HL-60 (cell line): ENCODE measurements at places on chromosomes 16 and 17.

DNA sequence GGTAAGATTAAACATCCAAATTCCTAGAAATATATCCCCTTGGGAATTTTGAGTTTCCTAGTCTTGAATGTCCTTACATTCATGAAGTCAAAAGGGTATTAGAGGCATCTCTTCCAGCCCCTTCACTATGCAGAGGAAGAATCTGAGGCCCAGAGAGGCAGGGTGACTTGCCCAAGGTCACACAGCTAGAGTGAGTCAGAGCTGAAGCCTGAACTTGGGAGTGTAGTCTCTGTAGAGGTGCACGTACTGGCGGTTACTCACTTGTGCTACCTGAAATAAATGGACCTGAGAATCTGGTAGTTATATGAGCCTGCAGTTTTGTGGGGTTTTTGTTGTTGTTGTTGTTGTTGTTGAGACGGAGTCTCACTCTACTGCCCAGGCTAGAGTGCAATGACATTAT, 164.0 kb downstream of the XYLT1 start:
- DNase-seq: no peak

DNA sequence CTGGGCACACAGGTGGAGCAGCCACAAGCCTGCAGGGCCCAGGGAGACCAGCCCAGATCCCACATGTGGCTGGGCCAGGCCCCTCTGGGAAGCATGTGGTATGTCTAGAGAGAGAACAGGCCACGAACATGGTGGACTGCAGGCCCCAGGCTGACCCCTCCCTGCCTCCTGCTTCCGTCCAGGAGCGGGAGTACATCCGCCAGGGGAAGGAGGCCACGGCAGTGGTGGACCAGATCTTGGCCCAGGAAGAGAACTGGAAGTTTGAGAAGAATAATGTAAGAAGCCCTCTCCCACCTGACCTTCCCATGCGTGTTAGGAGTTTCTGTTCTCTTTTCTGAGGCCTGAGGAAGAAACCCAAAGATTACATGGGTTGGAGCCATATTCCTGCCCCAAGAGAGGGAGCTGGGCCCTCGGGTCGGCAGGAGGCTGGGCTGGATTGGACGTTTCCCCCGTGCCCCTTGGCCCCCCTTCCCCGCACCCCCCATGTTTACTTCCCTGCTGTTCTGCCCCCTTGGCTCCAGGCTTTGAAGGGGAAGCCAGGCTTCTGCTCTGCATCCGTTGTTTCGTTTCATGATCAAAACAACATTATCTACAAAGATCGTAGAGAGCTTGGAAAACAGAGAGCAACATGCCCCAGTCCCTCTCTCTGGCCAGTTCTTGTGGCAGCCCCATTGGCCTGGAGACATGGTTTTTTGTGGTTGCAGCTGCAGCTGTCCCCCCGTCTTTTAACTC, 5.7 kb upstream of the TCAP start:
- no peak for DNase-seq

DNA sequence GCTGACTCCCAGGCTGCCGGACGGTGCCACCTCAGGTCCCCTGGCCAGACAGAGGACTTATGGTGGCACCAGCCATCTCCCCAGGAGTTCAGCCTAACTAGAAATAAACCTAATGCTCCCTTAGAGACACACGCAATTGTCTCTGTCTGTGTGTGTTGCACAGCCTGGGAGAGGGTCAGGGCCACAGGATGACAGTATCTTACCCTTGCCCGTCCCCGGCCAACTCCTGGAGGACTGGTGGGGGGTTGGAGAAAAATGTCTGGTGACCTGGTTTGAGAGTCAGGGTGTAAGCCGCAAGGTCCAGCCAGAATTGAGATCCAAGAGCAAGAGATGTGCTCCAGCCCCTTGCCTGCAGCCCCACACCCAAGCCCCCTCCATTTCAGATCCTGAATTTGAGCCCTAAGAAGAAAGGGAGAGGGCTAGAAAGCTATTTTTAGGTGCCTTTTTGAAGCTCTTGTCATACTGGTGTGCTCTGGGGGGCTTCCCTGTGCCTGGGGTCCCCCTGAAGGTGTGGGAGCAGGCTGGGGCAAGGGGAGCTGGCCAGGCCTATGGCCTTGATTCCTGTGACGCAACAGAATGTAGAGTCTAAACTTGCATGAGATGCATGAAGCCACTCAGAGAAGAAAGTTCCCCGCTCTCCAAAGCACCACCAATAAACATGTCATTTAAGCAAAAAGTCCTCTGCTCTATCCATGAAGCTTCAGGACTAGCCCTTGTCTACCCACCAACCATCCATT, 12.9 kb downstream of the ZNF319 start:
- no peak for DNase-seq

DNA sequence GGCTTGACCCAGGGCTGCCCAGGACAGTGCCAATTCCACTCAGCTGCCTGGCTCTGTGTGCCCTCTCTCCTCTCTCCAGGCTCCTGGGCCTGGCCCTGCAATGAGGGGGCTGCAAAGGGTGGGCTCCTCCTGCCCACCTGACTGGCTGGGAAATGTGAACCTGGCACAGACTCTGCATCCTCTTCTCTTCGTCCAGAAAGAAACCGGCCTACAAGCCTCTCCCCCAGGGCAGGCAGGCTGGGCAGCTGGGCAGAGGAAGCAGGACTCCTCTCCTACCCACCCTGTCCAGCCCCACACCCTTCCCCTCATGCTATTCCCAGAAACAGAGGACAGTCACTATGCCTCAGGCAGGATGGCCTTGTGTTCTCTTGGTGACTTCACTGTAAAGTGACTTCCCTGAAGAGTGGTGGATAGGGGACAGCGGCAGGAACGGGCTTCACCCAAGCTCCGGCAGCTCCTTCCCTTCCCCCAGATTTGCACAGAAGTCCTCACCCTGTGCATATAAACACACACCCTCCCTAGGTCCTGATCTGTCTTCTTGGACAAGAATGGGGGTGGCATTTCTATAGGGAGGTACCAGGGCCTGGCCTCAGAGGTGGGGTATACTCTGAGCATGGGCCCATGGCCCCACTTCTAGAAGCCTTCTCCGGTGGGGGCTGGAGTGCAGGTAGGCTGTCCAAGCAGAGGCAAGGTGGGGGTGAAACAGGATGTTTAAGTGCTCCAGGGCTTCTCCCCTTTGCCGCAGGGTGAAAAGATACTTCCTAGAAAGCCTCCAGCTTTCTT, 4.9 kb upstream of the STAT5A start:
- no peak for DNase-seq

DNA sequence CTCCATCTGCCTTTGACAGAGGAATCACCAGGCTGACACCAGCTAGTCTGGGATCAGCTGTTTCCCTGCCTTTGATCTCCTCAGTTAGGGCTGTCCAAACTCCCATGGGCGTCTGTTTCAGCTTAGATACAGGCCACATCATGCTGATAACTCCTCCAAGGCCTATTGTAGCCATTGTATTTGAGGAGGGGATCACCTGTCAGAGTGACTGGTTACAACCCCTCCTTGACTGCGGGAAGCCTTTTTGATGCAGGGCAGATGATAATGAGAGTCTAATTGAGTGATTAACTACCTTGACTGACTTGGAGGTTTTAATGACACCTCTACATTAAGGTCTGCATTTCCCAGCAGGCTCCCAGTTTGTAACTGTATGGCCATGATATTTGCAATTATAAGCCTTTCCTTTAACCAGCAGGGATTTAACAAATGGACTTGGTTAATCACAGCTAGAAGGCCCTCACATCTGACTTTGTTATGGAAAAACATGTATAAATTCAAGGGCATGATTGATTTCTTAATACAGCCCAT, 863.5 kb downstream of the KCNJ2 start:
- DNase-seq: no peak

DNA sequence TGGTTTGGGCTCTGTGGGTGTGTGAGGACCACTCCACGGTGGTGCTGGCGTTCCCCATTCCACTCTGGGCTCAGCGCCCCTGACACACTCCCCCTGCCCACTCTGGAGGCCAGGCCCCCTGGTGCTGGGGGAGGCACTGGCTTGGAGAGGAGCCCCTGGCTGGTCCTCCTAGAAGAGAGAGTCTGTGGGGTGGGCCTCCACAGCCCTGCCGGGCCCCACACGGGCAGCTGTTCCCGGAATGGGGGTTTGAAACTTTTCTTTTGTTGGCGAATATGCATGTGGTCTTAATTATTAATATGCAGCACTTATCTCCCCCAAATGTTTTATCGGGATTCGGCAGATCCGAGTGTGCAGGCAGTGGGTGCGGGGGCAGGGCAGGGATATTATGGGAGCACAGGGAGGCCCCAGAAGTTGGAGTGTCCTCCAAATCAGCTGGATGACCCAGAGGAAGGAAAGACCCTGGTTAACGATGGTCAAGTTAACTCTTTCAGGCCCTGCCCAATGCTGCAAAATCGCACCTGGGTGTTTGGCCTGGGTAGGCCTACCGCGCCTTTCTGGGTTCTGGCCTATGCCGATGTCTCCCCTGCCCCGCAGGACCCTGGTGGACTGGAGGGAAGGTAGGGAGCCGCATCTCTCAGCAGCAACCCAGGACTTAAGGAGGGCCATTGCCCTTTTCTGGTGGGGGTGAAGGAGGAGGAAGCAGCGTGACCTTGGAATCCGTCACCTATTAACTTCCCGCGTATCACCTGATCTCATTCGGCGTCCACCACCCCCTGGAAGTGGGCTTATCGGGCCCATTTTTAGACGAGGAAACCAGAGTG, 36.0 kb downstream of the TMEM235 start:
- DNase-seq: no peak

DNA sequence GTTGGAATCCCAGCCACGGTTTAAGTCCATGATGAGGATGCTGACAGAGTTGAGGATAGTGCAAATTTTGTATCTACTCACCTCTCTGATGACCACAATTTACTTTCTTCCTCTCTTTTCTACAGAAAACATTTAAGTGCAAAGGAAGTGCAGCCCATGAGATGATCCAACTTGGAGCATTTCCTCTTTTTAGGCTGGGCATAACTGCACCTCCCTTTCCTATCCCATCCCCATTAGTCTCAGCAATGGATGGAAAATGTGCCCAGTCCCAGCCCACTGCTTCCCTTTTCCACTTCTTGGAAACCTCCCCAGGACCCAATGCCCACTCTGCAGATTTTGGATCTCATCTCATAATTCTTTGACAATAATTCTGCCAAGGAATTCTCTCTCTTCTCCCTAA, 16.6 kb upstream of the CCL8 start:
- DNase-seq: no peak

GRCh38 chr17:19723964-19724363, 7.6 kb upstream of the SLC47A2 start:
- DNase-seq: no peak

- DNase-seq: peak; percentile 90
These were observed at the start of gene OSBPL7 for GRCh38 chr17:47821424-47822391. OSBPL7 (minus strand) TSS chr17:47821794; CDS start chr17:47820278, 1,516 bp downstream.

DNA sequence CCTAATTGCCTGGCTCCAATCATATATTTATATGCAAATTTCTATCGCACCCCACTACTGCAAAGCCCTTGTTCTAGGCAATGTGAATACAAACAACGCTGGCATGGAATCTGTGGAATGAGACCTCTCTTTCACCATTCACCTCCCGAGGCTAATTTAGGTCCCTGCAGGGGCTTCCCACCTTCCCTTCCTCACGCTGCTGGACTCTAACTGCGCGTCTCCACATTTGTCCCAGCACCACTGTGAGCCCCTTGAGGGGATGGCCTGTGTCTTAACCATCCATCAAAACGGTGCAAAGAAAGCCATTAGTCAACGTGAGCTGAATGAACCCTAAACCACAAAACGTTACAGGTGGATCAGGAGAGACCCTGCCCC, 1.6 kb downstream of the TMEM114 start:
- DNase-seq: no peak

GRCh38 chr16:47732523-47733111, 271.5 kb downstream of the PHKB start:
- peak; percentile 51 for DNase-seq

- DNase-seq: no peak
These were observed 11.3 kb upstream of the TUBG2 start for GRCh38 chr17:42647778-42648177.

- DNase-seq: no peak
These were observed 8.2 kb upstream of the PYY start for GRCh38 chr17:43961954-43962353.

DNA sequence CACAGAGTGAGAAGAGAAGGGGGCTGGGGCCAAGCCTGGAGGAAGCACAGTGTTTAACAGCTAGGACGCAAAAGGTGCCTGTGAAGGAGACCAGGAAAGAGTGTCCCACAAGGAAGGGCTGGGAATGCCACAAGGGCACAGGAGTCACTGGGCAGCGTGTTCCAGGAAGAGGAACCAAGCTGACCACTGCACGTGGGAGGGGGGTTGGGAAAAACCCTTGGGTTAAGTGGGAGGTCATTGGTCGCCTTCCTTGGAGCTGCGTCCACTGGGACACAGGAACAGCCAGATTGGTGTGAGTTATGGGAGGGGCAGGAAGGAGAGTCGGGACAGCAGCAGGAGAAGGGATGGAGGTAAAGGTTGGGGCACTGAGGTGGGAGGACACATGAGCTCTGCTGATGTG, 12.9 kb downstream of the TTYH2 start:
- DNase-seq: no peak

DNA sequence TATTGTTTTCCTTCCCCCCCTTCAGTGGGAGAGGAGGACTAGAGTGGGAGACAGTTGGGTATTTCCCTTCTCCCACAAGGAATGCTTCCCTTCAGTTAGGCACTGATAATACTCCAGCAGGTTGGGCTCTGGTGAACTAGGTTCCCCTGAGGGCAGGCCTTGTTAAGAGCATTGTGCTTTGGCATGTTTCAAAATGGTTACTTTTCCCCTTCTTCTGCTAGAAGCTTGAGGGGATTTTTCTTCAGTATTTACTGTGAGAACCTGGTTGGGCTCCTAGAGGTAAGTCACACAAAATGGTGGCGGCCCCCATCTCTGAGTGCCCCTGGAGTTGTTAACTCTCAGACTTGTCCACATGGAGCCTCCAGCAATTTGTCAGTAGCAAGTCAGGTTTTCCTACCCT, 156.2 kb downstream of the CYB561 start:
- no peak for DNase-seq

DNA sequence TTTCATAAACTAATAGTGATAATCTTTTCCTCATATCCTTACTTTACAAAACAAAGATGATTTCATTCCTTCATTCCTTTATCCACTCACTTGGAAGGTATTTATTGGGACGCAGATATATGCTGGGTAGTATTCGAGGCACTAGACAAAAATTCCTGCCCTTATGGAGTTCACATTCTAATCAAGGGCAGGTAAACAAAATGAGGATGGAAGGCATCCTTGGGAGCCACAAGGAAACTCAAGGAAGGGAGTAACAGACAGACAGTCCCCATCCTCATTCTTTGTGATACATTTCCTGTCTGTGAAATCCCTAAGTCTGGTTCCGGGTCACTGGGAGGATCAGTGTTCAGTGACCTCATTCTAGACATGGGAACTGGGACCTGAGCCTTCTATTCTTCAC, 45.2 kb downstream of the SLC6A2 start:
- DNase-seq: no peak

GRCh38 chr16:29806641-29807425, 504 bp downstream of the MAZ start:
- peak; percentile 79 for DNase-seq

DNA sequence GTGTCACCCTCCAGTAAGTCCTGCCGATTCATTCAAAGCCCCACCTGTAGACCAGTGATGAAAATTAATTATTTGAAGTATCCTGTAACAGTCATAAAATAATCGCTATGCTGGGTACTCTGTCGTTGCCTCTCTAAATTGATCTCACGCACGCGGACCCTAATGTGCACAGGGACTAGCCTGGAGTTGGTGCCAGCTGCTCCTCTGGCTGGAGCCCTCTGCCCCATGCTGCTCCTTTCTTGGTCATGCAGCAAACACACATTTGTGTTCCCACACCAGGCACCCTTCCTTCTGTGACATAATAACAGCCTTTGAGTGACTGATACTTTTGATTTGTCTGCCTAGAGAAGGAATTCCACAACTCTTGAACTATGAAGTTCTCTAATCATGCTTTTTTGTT, 16.0 kb downstream of the RAB11FIP3 start:
- DNase-seq: no peak

- DNase-seq: no peak
These were observed 175.4 kb downstream of the WSCD1 start for GRCh38 chr17:6245301-6246177.
